ENCODE measurements at places on chromosomes 4 and X.

DNA sequence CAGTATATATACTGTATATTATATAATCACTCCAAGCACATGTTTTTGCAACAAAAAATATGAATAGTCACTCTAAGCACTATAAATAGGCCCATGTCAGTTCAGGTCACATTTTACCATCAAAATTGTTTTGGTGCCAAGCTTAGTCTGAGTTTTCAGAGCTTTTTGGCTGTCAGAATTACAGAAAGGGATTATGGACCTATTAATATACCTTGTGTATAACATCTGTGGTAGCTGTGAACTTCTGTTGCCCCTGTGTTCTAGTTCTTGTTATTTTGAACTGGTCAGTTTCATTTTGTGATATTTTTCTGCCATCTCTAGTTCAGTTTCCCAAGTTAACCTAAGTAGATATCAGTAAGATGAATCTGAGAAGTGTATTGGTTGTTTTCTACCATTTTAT, 22.9 kb downstream of the EXOC1 start:
- no peak for DNase-seq

DNA sequence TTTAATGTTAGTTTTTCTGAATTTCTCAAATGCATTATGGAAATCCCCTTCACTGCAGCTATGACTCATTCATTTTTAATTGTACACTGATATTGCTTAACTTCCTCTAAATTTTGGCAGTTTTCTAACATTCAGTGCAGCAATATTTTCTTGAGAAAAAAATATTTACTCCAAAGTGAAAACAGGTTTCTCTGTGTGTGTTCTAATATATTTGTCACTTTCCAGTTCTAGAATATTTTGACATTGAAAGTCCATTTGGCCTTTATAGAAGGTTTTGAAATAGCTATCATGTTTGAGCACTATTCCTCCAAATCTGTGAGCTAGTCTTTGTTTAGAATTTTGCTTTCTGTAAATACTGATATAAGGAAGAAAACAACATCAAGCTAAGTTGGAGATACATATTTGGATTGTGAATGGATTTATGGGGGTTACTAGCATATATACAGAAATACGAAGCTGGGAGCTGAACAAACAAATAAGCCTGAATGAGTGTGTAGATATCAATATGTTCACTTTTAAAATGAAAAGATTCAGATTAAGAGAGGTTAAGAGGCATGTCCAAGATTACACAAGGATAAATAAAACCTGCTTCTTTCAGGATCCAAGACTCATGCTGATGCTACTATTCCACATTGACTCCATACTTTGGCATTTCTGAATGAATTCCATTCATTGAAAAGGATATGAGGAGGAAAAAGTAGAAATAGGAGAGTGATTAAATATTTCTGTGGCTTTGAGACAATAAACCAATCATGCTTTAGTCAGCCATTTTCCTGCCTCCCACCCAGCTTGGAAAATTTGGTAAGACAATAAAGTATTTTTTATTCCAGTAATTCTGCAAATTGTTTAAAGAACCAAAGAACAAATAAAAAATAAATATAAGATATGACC, 57.3 kb upstream of the SLIT2 start:
- DNase-seq, result no peak

DNA sequence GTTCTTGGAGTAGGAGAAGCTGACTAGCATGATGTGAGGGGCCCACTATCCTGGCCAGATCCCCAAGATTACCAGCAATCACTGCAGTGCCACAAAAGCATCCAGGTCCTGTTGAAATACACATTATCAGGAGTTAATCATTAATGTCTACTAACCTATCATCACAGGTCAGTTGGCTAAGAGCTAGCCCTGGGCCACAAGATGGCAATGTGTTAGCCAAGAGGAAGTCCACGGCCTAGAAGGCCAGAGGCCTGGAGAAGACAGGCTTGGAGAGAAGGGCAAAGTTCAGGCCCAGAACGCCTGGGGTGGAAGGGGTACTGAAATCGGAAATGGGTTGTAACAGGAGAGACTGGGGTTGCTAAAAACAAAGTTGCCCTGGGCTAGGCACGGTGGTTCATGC, 19.9 kb upstream of the KIAA1210 start:
- no peak for DNase-seq

DNA sequence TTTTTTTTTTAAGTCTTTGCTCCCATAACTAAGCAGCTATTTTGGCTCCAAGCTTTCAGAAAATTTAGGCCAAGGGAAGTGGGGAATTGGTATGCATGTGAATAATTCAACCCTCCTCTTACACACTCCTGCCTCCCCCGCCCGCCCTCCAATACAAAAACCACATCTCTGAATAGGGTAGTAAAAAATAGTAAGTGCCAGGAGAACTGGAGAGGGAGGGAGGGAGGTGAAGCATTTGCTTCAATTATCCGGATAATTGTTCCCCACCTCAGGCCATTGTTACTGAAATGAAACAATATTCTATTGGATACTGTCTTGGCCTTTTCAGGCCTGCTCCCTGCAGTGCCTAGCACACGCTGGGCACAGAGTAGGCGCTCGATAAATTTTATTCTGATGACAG, 5.5 kb upstream of the GSX2 start:
- DNase-seq, result no peak

- no peak for DNase-seq
These were observed 58.5 kb downstream of the CRLF2 start for GRCh38 chrX:1153940-1154339.

GRCh38 chrX:151397741-151398070, 700 bp downstream of the VMA21 start:
- DNase-seq, result no peak

DNA sequence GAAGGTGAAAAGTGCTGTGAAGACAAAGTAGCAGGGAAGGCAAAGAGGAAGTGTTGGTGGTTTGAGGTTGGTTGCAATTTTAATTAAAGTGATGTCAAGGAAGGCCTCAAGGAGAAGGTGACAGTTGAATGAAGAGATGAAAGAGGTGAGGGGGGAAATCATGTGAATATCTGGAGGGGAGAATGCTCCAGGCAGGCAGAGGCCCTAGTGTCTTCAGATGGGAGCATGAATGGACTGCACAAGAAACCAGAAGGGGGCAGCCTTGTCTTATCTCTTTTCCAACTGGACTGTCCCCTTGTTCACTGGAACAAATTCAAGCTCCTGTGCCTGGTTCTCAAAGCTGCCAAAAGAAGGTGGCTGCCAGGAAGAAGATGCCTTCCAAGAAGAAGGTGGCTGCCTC, 68.4 kb downstream of the MAOB start:
- DNase-seq, result no peak

- DNase-seq, result no peak
These were observed 26.0 kb downstream of the SH3TC1 start for GRCh38 chr4:8224975-8225625.

GRCh38 chr4:114599231-114599902, 760 bp downstream of the UGT8 start:
- peak; percentile 83 for DNase-seq

DNA sequence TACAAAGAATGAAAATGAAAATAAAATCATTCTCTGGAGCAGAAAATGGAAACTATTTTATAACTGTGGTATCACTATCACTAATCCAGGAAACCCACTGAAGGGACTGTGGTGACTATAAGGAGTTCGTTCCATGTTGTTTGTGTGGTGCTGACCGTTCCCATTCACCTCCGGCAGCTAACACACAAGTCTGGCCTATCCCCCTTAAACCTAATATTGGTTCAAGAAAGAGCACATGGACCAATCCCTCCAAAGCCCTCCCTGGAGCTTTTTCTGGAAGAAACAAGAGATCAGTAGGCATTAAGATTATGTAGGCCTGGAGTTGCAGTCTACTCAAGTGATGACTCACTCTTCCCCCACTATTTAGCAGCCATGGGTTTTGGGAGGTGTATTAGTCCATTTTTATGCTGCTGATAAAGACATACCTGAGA, 25.9 kb upstream of the FAM241A start:
- DNase-seq, result no peak

DNA sequence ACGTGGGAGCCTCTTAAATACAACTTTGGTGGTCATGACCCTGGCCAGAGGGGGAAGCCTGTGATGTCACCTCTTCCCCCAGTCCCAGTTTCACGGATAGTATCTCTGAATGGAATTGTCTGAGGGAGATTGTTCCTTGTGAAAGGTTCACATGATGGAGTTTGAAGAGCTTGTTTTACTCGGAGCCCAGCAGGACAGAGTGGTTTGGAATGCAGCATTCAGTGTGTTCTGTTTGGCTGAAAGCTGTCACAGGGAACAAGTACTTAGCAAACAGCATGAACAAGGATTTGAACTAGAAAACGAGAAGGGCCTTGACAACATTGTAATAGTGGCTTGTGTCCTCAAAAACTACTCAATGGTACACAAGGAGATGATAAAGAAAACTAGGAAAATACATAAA, 133.9 kb upstream of the CXorf66 start:
- no peak for DNase-seq

DNA sequence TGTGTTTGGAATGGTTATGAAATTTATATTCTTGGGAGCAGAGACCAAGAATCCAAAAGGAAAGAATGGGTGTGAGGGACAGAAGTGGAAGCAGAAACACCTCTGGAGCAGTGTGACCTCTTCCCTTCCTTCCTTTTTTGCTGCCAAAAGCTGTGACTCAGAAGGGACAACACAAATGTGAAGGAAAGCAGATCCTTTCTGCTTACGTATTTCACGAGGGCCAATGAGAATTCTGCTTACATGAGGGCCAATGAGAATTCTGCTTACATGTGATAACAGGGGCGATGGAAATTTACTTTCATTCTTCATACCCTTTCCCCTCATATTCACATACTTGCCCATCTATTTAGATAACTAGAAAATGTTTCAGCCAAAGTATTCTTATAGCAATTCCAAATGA, 404.6 kb downstream of the PRDM5 start:
- DNase-seq, result no peak

DNA sequence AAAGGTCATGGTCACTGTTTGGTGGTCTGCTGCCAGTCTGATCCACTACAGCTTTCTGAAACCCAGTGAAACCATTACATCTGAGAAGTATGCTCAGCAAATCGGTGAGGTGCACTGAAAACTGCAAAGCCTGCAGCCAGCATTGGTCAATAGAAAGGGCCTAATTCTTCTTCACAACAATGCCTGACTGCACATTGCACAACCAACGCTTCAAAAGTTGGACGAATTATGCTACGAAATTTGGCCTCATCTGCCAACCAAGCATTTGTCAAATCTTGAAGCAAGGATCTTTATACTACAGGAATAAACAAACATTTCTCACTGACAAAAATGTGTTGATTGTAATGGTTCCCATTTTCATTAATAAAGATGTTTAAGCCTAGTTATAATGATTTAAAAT, 90.4 kb downstream of the EIF4E start:
- DNase-seq, result no peak

GRCh38 chrX:12370497-12370986, 232.3 kb downstream of the FRMPD4 start:
- no peak for DNase-seq

GRCh38 chr4:103076747-103077347, at the start of gene SLC9B2:
TSS of gene SLC9B2 (minus strand) at chr4:103076761. CDS start at chr4:103067550, 9,211 bp downstream.
- no peak for DNase-seq

DNA sequence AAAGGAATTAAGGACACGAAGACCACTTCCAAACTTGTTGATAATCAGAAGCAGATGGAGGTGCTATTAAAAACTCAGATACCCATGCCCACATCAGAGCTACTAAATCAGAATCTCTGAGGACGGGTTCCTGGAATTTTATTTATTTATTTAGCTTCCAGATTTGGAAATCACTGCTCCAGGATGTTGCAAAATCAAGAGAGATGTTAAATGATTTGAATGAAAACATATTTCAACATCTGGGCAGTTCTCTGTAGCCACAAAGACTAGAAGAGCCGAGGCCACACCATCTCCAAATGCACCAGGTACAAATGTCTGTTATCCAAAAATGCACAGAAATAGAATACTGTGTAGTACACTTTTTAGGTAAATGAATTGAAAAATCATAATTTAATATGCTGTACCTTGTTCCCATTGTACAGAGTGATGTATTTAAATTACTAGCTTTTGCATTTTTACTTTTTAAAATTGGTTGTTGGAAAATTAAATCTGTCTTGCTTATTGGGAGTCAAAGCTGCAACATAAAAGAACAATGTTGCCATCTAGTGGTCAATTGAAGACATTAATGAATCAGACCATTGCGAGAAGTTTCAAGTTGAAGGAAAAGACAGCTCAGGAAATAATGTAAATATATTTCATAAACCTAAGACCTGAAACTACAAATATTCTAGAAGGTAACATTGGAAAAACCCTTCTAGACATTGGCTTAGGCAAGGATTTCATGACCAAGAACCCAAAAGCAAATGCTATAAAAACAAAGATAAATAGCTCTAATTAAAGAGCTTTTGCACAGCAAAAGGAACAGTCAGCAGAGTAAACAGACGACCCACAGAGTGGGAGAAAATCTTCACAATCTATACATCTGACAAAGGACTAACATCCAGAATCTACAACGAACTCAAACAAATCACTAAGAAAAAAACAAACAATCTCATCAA, 151.3 kb upstream of the TTC29 start:
- DNase-seq, result no peak

- DNase-seq, result no peak
These were observed 85.6 kb downstream of the ANTXR2 start for GRCh38 chr4:79987401-79987800.

DNA sequence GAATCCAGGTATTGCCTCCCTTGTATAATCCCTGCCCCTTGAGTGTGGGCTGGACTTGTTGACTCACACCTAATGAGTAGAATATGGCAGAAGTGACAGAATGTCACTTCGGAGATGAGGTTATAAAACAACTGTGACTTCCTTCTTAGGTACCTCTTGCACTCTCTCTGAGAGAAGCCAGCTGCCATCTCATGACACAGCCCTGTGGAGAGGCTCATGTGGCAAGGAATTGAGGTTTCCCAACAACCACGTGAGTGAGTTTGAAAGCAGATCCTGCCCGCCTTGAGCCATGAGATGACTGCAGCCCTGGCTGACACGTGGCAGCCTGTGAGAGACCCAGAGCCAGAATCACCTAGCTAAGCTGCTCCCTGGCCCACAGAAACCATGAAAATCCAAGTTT, 13.5 kb downstream of the ASB11 start:
- no peak for DNase-seq

GRCh38 chr4:7531640-7531994, 96.9 kb upstream of the PSAPL1 start:
- DNase-seq, result no peak

GRCh38 chr4:145843148-145843547, 95.5 kb downstream of the ZNF827 start:
- DNase-seq, result no peak

DNA sequence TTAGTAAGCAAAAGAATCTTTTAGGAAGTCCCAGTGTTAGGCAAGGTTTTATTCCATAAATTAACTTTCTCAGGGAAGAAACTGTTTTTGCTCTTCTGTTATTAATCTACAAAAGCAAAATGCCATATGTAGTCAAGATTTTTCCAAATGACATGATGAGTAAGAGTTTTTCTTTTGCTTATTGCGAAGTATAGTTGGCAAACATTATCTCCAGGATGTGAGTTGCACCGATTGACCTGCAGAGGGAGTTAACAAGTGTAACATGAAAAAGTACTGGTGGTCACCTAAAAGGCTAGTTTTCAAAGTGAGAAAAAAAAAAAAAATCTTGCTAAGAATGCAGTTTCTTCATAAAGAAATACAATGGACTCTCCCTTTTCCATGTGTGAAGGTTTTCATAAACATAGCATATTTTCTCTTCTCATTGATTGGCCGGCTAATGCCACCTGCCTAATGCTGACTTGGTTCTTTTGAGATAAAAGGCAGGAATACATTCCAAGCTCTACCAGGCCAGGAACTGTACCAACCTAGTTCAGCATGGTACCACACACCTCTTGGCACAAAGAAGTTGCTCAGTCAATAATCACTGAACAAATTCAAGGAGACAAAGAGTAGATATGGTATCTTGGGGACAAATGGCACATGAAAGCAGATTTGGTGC, 100.2 kb downstream of the LNX1 start:
- DNase-seq, result peak; percentile 62
